ENCODE measurements at places on chromosomes 12 and 14.

DNA sequence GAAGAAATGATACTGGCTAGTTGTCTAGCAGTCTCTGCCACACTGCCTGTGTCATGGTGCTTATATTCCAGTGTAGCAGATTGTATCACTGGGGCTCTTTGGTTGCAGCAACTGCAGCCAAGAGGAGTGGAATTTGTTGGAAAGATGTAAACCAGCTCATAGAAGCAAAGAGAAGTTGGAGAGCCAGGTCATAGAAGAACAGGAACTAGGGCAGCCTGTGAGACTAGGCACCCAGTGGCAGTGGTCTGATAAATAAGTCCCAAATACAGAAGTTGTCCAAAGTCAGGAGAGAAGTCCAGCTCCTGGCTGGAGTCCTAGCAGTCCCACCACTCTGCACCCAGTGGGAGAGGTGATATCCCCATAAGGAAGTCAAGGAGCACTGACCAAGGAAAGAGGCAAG is 172.5 kb upstream of the ARID2 start:
- no peak for DNase-seq

- DNase-seq: peak; percentile 6
Observed at GRCh38 chr14:26187996-26188620, 409.7 kb downstream of the NOVA1 start.

DNA sequence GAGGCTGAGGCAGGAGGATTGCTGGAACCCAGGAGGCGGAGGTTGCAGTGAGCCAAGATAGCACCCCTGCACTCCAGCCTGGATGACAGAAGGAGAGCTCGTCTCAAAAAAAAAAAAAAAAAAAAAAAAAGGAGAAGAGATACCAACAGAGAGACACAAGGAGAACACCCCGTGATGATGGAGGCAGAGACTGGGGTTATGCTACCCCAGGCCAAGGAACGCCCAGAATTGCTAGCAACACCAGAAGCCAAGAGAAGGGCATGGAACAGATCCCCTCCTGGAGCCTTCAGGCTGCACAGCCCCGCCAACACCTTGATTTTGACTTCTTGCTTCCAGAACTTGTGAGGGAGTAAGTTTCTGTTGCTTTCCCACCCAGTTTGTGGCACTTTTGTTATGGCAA is 148.0 kb upstream of the FOXN3 start:
- DNase-seq: no peak

GRCh38 chr14:65949711-65950516 is 536.3 kb upstream of the CCDC196 start:
- DNase-seq: no peak

DNA sequence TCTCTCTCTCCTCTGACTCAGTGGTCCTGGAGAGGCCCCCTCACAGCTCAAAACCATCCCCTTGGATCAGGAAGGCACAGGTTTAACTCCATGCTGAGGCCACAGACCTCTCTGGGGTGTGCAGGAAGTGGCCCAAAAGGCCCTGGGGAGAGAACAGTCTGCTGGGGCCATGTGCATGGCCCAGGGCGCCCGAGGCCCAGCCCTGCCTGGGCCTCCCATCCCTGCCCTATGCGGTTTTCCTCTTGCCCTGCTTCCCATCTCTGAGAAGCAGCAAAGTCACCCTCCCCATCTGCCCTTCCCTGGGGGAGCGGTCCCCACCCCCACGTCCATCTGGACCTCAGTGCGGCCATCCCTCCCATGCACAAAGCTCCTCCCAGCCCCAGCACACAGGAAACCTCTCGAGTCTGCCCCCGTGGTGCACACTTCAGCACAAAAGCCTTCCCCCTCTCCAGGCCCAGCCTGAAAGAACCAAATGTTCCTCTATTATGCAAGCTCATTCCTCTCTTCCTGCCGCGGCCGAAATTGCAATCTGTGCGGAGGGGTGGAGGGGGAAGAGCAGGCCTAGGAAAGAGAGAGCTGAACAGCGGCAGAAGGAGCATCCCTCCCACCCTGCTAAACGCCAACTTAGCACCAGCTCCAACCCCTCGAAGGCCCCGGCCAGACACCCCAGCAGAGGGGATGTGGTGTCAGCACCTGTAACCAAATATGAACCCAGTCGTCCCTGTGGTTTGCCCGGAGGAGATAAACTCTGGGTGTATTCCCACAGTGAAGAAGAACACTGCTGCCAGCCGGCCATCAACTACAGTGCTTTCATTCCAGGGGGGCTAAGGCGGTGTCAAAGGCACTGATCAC is 108.5 kb downstream of the SCARB1 start:
- DNase-seq: peak; percentile 79

- no peak for DNase-seq
Observed at GRCh38 chr14:69483765-69484443, 624 bp upstream of the PLEKHD1 start.

- no peak for DNase-seq
Observed at GRCh38 chr12:50101663-50102062, 2.1 kb upstream of the GPD1 start.

DNA sequence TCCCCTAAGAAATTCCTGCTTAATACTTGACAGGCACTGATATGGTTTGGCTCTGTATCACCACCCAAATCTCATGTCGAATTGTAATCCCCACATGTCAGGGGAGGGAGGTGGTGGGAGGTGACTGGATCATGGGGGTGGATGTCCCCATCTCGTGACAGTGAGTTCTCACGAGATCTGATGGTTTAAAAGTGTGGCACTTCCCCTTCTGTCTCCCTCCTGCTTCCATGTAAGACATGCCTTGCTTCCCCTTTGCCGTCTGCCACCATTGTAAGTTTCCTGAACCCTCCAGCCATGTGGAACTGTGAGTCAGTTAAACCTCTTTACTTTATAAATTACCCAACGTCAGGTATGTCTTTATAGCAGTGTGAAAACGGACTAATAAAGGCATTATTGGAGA is 198.0 kb downstream of the FOXN3 start:
- no peak for DNase-seq

DNA sequence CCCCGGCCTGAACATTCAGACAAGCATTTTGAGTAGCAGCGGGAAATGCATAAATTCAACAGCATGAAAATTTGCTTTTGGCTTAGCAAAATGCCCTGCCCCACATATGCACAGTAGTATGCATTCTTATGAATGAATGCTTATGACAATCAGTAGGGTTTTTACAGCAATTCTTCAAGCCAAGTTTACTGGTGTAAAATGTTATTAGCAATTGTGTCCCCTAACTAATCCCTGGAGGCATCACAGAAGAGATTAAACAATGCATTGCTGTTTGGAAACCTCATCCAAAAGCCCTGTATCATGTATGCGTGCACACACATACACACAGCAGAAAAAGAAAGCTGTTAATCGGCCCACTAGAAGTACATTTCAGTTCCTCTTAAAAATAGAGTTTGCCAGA is 406.5 kb downstream of the LRIG3 start:
- DNase-seq: no peak

GRCh38 chr12:80195074-80195726 is 95.9 kb downstream of the OTOGL start:
- DNase-seq: no peak

DNA sequence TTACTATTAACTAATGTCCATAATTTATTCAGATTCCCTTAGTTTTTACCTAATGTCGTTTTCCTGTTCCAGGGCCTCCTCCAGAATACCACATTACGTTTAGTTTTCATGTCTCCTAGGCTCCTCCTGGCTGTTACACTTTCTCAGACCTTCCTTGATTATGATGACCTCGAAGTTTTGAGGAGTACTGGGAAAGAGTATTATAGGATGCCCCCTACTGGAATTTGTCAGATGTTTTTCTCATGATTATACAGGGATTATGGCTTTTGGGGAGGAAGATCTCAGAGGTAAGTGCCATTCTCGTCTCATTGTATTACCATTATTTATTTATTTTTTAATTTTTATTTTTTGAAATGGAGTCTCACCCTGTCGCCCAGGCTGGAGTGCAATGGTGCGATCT is 17.7 kb upstream of the C1S start:
- no peak for DNase-seq

- no peak for DNase-seq
Observed at GRCh38 chr12:119296535-119296934, 38.0 kb upstream of the CCDC60 start.

DNA sequence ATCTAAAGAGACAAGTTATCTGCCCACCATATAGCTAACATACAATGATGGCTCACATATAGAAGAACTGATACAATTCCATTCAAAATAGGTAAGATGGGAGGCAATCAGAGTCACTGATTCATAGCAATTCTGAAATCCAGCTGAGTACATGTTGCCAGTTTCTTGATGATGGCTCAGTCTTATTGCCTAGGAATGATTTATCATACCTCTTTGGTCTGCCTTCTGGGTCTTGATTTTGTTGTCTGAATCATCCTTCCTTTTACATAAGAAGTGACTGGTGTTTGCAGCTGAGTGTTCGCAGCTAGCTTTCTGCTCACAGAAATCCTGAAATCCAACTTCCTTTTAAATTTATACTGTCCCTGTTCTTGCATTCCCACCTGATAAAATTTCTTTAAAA is 463.2 kb upstream of the MGAT4C start:
- no peak for DNase-seq

DNA sequence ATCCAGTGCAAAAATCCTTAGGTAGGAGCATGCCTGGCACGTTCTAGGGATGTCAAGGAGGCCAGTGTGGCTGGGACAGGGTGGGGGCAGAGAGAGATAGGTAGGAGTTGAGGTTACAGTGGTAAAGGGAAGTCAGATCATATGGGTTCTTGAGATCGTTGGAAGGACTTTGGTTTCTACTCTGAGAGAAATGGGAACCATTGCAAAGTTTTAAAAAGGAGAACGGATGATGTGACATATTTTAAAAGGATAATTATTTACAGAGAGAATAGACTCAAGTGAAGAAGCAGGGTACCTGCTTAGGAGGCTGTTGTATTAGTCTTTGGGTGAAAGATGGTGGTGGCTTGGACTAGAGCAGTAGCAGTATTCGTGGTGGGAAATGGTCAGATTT is 47.6 kb upstream of the ATP2B1 start:
- no peak for DNase-seq

GRCh38 chr14:23864259-23864658 is 89.3 kb upstream of the DHRS4 start:
- DNase-seq: no peak

GRCh38 chr12:122850048-122850445 is 14.8 kb downstream of the HIP1R start:
- DNase-seq: no peak

DNA sequence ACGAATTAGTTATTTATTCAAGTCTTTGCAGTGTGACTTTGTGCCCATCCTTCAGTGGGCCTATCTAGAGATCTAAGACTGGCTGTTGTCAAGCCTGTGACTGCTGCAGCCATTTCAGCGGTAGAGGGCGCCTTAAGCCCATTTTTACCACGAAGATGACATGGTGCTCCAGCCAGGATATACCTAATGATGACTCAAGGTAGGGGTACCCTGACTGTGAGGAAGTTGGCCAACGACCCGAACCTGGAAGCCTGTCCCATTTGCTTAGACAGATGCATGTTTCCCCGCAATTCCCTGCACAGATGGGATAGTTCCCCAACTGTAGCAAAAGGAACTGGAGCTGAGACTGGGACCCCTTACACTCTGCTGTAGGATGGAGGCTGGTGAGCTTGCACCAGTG is 41.3 kb downstream of the RAB3IP start:
- peak; percentile 10 for DNase-seq

DNA sequence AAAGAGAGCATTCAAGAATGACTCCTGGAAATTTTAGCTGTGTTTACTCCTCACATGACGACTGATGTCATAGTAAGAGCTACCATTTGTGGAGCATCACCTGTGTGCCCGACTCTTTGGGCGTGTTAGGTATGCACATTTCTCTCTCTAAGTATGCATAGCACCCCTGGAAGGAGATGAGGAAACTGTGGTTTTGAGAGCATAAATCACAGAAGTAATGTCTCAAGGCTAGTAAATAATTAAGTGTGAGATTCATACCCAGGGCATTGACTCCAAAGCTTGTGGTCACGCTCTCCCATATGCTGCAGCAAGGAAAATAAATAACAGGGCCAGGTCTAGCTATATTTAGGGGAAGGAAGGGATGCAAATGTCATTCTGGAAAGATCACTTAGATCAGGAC is 216.1 kb downstream of the SLC15A4 start:
- DNase-seq: no peak

Measured in smooth muscle cell of the brain vasculature (primary cell).